ENCODE measurements at places on chromosomes 13 and 19.

- DNase-seq = no peak
Observed at GRCh38 chr13:50078231-50078894, 63.1 kb downstream of the KCNRG start.

GRCh38 chr13:76461999-76462398, 424.2 kb downstream of the KCTD12 start:
- DNase-seq = no peak

GRCh38 chr19:5341448-5341820, 822 bp upstream of the PTPRS start:
- no peak for DNase-seq

DNA sequence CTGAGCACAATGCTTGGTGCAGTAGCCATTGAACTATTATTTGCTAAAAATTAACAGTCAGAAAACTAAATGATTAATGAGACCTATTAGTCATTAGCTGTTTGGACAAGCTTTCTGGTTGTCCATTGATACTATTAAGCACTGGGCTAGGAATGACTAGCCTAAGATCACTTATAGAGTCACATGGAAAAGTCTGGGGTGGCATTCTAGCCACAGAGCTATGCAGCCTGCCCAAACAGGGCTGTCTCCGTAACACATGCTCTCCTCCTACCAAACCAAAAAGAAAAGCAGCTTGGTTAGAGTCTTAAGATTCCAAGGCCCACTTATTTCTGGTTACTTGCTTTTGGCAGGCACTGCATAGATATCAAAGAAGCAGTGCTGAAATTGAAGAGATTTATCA, 193.5 kb upstream of the NBEA start:
- DNase-seq = no peak

- DNase-seq = no peak
Observed at GRCh38 chr19:37635076-37636056, 19.9 kb downstream of the ZFP30 start.

- no peak for DNase-seq
Observed at GRCh38 chr19:56687031-56687430, 15.5 kb upstream of the ZNF835 start.

- peak; percentile 28 for DNase-seq
Observed at GRCh38 chr19:13150931-13151604, 857 bp downstream of the IER2 start.

DNA sequence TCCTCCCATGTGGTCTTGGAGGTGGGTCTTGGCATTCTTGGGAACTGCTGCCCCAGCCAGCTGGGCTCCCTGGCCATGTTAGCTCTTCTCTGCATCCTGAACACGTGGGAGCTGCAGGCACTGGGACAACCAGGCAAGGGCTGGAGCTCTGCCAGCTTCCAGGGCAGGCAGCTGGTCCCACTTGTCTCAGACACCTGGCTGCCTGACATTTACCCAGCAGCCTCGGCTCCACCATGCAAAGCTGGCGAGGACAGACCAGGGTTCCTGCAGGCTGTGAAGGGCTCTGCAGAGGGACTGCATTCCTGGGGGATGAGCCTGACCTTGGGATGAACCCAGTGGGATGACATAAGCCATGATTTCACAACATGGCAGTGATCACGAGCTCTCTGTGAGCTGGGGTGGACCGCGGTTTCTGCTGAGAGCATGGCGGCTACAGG, 99.0 kb upstream of the TSHZ3 start:
- no peak for DNase-seq

DNA sequence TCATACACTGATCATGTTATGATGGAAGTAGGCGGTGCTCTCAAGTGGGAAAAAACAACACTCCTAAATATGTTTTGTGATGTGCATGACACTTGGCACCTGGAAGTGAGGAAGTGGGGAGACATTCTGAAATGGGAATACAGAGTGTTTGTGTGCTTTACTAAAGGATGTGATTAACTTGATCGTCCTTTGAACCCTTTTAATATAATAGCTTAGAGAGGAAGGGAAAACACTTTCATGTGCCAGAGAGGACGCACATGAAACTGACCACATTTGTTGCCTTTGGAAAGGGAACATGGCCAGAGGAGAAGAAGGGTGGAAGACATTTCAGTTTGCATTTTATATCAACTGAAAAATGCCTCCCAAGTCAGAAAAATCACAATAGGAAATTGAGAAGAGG, 31.4 kb downstream of the SMAD9 start:
- DNase-seq = no peak

GRCh38 chr19:17933414-17934129, 757 bp downstream of the CCDC124 start:
- DNase-seq = no peak

DNA sequence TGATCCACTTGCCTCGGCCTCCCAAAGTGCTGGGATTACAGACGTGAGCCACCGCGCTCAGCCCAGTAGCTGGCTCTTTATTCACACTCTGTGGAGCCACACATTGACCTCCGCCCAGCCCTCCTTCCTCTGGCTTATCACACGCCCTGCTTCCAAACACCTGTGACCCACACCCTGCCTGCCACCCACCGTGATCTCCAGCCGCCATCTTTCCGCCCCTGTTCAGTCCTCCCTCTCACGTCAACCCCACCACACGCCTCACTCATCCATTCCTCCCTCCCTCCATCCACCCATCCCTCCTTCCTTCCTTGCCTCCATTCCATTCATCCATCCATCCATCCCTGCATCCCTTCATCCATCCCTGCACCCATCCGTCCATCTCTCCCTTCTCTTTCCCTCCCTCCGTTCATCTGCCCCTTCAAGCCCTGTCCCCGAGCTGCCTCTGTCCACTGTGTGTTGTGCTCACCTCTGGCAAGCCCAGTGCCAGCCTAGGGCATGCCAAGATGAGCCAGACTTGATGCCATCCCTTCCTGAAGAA, 17.6 kb downstream of the ZNF296 start:
- no peak for DNase-seq

- DNase-seq = no peak
Observed at GRCh38 chr13:101774393-101774792, 321.9 kb downstream of the ITGBL1 start.

DNA sequence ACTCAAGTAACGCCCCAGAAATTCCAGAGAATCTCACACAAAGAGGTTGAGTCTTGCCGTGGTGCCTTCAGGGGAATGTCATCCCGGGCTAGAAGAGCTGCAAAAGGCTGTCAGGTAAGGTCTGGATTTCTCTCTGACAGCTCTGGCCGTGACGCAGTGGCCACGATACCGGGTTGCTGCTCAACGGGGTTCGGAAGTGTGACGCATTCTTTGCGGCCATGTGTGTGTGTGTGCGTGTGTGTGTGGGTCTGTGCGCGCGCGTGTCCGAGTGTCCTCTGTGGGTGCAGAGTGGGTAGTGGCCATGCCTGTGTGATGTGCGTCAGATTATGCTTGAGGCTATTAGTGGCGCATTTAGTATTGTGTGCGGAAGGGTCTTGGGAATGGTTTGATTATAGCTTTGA, 306 bp downstream of the ZNF540 start:
- DNase-seq = peak; percentile 50

DNA sequence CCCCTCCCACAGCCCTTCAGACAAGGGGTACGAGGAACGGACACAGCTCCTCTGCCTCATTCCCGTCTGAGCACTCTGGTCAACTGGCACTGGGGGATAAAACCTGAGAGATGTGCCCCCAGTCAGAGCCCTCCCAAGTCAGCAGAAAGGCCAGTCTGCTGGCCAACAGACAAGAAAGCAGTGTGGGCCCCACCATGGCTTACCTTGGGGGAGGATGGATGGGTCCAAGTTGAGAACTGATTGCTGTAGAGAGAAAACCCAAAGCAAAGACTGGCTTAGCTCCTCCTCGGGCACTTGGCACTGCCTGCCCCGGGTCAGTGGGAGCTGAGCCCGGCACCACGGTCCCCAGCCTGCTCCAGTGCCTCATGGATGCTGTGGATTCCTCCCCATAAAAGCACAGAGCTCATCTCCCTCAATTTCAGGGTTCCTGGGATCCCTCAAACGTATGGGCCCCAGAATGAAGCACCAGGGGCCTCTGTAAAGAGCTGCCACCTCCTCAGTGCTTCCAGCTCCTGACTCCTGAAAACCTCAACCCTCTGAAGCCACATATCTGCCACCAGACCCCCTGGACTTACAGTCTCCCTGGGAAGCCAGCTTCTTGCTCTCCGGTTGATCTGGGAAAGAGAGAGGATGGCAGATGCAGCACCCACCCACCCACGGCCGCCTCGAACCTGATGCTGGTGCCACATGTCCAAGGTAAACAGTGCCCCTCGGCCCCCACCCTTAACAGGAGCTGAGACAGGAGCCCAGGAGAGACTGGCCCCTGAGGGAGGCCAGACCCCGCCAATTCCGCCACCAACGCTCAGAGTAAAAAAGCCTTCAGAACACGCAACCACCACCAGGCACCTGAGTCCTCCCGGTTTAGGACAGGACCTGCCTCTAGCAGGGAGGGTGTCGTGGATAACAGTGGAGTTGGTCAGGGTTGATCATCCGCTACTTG, 3.3 kb downstream of the KHSRP start:
- no peak for DNase-seq

DNA sequence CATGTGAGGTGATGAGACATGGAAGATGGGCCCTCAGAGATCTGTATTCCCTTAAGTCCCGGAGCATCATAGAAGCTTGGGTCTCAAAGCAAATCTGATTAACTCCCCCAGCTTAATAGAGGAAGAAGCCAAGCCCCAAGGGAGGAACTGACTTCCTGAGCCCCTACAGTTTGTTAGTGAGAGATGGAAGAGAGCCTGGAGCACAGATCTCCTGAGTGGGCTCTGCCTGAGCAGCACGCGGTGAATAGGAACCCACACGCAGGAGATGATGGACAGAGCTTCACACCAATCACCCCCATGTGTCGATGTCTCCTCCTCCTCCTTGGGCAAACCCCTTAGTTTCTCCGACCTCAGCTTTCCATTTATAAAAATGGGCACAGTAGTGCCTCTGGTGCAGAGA, 50.1 kb upstream of the ATP12A start:
- DNase-seq = no peak

GRCh38 chr13:32528358-32528757, 10.2 kb downstream of the N4BP2L2 start:
- DNase-seq = no peak

GRCh38 chr13:33004511-33004910, 11.7 kb upstream of the KL start:
- no peak for DNase-seq

DNA sequence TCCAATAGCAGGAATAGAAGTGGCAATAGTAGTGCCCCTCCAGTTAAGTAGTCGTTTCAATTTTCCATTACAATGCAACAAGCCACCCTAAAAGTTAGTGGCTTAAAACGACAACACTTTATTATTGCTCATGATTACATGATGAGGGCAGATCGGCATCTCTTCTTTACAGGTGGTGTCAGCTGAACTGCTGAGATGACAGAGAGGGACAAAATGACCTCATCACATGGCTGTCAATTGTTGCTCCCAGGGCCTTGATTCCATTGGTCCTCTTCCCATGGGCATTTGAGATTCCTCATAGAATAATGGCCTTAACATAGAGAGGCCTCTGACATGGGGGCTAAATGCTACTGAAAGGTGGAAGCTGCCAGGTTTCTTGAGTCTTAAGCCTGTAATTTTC, 679.8 kb upstream of the KLHL1 start:
- no peak for DNase-seq

DNA sequence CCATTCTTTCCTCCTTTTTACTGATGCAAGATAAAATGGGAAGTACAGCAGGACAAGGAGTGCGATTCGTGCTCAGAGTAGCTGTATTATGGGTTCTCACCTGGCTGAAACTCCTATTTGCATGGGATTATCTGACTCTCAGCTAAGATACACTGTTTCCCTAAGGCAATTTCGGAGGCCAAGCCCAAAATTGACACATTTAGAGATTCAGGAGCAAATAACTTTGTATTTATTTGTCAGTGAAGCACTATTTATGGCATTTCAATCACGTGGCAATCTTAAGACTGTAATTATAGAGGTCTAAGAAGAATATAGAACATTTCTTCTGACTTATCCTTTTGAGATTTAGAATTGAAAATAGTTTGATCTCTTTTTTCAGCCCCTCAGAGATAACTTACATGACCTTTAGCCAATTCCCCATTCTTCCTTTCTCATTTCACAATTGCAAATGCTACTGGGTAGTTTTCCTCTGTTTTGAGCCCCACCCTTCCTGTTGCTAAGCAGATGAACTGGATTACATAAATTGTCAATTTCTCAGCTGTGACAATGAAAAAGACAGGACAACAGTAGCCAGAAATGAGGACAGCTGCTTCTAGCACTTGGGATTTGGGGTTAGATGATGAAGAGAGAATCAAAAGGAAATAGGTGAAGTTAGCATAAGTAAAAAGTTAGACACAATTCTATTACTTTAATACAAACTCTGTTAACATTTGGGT, 122.7 kb upstream of the FRY start:
- no peak for DNase-seq

GRCh38 chr13:74819549-74819948, 662.4 kb downstream of the TBC1D4 start:
- DNase-seq = no peak

- no peak for DNase-seq
Observed at GRCh38 chr13:28415994-28416421, 78.9 kb downstream of the FLT1 start.

GRCh38 chr13:98947925-98948324, 29.9 kb downstream of the DOCK9 start:
- no peak for DNase-seq

DNA sequence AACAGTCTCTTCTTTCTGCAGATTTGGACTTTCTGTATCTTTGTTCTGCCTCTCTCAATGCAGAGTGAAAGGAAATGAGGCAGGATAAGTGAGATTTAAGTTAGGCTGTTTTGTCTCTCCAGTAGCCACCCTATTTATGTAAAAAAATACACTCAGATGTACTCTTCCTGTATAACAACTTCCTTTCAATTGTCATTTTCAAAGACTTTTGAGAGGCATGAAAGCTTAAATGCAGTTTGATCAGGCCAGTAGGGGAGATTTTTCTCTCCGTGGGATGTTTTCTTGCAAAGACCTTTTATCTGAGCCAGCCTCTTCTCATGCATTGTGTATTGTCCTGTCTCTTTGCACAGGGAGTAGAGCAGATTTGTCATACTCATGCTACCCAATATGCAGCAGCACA, 166.8 kb downstream of the SLITRK5 start:
- DNase-seq = no peak

- no peak for DNase-seq
Observed at GRCh38 chr19:39177736-39178135, 19.0 kb upstream of the NCCRP1 start.

DNA sequence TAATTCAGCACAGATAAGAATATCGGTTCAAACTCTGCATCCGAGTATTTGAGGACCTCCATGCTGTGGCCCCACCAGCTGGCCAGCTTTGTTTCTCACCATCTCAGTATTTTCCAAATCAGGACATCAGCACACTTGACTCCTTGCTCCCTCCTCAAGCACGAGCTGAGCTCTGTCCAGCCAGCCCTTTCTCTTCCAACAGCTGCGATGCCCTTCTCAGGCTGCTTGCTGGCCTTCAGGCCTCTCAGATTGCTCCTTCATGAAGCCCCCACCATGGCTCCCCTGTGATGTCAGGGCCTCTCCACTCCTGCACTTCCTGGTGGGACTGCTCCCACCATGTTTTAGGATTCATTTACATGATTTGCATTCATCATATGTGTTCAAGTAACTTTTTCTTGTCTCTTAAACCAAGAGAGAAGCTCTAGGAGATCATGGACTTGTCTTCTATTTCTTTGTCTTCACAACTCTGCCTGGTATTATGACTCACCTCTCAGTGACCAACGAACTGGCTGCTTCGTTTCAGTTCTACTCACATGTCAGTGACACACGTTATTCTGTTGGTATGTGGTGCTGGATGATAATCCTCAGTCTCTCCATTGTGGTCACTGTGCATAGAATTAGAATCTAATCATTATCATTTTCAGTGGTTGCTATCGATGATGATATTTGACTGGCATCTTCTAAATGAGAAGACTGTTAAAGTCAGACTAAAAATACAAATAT, 471.7 kb downstream of the EFNB2 start:
- DNase-seq = no peak

GRCh38 chr19:28534766-28535351, 678.1 kb downstream of the UQCRFS1 start:
- no peak for DNase-seq
